GOT3 (cell line): ENCODE measurements at places on chromosomes 11 and 22.
A peak's percentile ranks its signal among the peaks of the same experiment; 100 is the strongest.

DNA sequence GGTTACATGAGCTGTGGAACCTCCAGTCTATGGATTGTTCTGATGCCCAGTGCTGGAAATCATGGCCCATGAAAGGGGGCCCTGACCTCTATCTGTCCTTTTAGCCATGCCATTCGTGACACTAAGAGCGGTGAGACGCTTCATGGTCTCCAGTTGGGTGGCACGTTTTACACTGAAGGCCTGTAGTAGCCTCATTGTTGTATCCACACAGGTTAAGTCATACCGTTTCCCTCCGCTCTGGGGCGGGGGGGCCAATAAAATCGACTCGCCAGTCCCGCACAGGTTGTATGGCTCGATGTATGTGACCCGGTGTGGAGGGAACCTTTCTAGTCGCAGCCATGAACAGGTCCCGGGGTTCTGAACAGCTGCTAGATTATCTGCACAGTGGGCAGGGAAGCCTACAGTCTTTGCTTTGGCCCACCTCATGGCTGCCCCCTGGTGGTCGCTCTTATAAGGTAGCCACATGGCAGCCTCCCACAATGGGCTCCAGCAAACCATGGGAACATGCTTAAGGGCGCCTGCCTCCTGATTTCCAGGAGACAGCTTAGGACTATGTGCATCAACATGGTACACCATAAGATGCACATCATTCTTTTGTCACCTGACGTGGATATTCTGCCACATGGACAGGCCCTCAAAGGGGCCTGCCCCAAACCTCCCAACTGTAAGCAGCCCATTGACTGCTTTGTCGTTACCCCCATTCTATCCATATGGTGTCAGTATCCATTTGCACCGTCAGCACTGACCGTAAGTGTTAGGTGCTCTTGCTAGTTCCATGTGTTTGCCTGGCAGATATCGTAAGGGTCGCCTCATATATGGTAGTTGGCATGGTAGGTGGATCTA, 19.7 kb upstream of the APOL3 start:
- DNase-seq, result peak; percentile 31

GRCh38 chr11:44535191-44535980, 30.1 kb upstream of the CD82 start:
- DNase-seq, result no peak

DNA sequence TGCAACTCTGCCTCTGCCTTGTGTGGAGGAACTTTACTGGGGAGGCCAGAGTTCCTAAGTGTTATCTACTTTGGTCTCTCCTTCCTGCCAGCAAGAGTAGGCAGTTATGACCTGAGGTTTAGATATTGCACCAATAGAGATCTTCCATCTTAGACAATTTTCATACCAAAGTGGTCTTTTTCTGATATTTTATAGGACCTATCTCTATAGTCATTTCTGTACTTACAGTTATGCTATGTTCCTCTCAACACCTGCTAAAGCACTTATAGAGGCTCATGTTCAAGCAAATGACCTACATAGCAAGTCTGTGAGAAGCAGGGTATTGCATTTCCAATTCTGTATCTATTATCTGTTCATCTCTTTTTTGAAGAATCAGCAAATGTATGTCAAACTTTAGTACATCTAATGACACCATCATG, 80.8 kb downstream of the HORMAD2 start:
- DNase-seq, result no peak

- DNase-seq, result no peak
Observed at GRCh38 chr11:280706-281485, 2.7 kb downstream of the NLRP6 start.

GRCh38 chr11:97800891-97801290, 1219.9 kb upstream of the CNTN5 start:
- DNase-seq, result no peak

DNA sequence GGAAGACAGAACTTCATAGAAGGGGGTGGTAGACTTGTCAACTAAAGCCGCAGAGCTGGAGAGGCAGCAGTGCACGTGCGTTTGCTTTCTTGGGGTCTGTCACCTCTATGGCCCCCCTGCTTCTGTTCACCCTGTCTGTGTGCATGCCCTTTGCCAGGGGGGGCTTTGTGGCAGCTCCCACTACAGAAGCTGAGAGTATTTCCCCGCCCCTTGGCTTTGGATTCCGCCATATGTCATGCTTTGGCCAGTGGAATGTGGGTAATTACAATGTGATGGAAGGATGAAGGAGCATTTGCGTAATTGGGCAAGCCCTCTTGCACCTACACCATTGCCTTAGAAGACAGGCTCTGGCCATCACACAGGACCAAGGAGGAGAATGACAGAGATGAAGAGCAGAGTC, 153.0 kb downstream of the MPPED1 start:
- DNase-seq, result no peak

DNA sequence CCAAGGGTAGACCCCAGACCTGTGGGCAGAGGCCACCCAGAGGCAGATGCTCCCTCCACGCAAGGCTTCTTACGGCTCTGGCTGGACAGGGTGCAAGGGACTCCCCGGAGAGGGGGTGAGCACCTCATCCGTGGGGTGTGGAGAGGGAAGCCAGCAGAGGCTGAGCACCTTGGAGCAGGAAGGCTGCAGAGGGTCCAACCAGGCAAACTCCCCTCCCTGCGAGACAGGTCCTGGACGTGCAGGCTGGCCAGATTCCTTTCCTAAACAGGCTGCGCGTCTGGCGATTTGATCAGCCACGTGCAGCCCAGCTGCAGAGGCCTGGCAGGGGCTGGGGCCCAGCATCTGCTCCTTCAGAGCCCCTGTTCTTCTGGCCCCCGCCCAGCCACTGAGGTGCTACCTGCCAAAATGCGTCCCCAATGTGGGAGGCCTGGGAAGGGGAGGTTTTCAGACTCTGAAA, 49.3 kb downstream of the WNT11 start:
- DNase-seq, result no peak

GRCh38 chr11:128956401-128957201, 13.9 kb upstream of the TP53AIP1 start:
- DNase-seq, result no peak

GRCh38 chr22:34880662-34881061, 185.3 kb upstream of the ISX start:
- DNase-seq, result no peak

DNA sequence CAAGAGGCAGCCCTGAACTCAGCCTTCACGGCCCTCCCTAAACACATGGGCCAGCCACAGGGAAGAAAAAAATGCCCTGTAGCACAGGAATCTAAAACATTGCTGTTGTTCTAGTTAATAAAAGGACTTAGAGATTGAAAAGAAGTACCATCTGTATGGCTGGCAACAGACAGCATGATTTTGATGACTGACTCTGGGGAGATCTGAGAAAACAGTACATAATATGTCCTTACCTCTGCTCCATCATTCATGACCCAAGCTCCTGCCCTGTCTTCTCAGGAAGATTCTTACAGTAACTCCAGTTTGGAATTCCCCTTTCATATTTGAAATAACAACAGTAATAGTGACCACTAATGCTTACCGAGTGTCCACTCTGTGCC, 244.2 kb downstream of the ETS1 start:
- no peak for DNase-seq

GRCh38 chr11:111153194-111153593, 92.3 kb upstream of the POU2AF2 start:
- no peak for DNase-seq

DNA sequence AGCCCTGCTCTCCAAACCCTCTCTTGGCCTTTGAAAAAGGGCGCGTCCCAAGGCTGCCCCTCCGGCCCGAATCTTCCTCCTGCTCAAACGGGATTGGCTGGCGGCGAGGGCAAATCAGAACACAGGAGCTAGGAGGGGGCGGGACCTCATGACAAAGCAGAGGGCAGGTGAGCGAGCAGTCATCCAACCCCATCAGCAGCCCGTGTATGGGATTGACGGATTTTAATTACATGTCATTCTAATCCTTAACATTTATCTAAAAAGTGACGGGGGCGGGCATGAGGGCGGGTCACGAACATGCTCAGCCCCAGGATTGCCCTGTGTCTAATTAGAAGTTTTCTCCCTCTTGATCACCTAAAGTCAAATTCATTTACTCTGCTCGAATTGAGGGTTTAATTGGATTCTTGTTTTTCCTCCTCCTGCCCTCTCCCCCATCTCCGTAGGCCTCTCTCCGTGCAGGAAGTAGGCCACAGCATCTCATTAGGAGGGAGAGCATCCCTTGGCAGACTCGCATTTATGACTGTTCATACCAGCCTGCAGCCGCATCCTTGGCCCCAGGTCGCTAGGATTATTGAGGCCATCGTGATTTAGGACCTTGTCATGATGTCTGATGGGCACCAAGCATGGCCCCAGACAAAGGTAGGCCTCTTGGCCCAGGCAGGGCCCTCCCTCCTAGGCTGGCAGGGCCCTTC, 147.1 kb downstream of the CHST1 start:
- no peak for DNase-seq

- no peak for DNase-seq
Observed at GRCh38 chr11:126415128-126415527, 59.6 kb downstream of the ST3GAL4 start.

GRCh38 chr22:46625843-46626349, 5.7 kb downstream of the GRAMD4 start:
- no peak for DNase-seq

DNA sequence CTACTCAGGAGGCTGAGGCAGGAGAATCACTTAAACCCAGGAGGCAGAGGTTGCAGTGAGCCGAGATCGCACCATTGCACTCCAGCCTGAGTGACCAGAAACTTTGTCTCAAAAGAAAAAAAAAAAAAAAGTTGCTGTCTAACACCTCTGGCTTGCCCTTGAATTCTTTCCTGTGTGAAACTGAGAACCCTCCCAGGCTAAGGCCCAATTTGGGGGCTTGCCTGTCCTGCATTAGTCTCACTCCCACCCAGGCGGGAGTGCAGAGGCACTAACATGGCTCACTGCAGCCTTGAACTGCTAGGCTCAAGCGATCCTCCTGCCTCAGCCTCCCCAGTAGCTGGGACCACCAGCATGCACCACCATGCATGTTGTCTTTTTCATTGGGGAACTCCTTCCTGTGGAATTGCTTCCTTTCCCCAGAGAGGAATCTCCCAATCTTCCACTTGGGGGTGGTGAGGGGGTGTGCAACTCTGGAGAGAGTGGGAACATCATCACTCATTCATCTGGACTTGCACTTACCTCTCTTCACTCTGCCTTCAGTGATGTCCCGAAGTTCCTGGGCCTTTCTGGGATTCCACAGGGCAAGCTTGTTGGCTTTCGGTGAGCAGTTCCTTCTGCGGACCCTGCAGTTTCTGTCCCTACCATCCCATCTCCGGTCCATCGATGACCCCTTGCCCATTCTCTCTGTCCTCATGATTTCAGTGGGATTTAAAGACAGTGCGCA, 62.1 kb upstream of the CREB3L1 start:
- no peak for DNase-seq

DNA sequence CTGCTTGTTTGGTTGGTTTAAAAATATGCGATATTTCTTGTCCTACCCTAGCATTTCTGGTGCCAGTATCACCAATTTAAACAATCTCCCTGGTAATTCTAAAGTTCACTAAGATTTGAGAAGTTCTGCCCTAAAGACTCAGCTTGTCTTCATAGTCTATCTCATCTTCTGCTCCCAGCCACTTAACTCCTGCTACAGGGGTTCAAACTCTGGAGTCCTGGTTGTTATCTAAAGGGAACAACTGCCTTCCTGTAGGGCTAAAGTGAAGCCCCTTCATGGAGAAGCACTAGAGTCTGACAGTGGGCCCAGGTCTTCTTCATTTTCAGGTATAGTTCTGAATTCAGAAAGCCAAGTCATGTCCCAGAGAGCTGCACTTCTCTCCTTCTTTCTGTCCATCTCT, 73.2 kb downstream of the CTNND1 start:
- DNase-seq, result no peak

DNA sequence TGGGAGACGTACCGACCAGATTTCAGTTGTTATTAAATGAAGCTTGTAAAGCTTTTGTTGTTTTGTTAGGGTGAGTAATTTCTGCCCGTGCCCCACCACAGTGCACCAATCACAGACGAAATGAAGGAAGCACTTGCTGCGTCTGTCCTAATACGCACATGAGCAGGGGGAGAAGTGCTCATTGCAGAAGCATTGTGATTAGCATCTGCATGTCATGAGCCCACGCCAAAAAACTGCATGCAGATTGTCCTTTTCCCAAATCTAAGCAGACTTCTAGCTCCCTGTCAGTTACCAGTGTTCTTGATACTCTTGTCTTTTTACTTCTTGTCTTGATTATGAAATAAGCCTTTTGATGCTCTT, 15.5 kb downstream of the RBX1 start:
- DNase-seq, result no peak

- no peak for DNase-seq
Observed at GRCh38 chr22:21708960-21709359, 26.6 kb downstream of the YPEL1 start.

GRCh38 chr11:66146074-66146473, 76.0 kb downstream of the PACS1 start:
- no peak for DNase-seq

GRCh38 chr22:37279331-37280181, 2.8 kb upstream of the CYTH4 start:
- DNase-seq, result no peak

DNA sequence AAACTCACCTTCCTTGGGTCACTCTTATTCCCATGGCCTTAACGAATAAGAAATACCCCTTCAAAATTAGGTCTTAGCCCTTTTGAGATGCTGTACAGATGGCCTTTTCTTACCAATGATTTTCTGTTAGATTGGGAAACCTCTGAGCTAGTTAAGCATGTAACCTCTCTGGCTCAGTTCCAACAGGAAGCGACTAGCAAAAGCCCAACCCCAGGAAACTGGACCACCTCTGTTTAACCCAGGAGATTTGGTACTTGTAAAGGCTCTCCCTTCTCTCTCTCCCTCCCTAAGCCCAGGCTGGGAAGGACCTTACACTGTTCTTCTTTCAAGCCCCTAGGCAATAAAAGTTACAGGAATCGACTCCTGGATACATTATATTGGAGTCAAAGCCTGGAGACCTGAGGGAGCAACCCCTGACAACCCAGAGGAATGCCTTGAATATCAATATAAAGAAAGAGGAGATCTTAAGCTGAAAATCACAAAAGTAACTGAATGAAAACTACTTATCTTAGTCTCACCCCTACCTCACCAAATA, 11.7 kb downstream of the APIP start:
- no peak for DNase-seq

GRCh38 chr11:130157101-130157500, 2.5 kb upstream of the ST14 start:
- no peak for DNase-seq

GRCh38 chr11:96338910-96339705, 3.9 kb downstream of the MAML2 start:
- DNase-seq, result no peak

- DNase-seq, result no peak
Observed at GRCh38 chr11:78694152-78694551, 119.5 kb upstream of the NARS2 start.

DNA sequence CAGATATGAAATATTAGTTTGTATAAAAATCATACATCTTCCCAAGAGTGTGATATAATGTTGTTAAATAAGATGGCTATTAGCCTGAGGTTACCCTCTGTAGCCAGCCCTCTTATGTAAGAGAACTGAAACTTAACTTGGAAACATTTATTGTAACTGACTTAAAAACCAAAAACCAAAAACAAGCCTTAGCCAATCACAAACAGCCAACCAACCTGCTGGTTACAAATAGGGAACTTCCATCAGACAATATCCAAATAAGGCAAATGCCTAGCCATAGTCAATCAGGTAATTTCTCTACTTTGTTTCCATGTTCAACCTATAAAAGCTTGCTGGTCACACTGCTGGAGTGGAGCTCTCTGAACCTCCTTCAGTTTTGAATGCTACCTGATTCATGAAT, 14.1 kb downstream of the KBTBD3 start:
- no peak for DNase-seq
